ENCODE measurements at places on chromosomes 5 and 9. TPM values are rescaled to one million over a fixed set of nuclear protein-coding genes. Genes with fewer than 3 reads are reported as not detected.
A peak's percentile ranks its signal among the peaks of the same experiment; 100 is the strongest.

DNA sequence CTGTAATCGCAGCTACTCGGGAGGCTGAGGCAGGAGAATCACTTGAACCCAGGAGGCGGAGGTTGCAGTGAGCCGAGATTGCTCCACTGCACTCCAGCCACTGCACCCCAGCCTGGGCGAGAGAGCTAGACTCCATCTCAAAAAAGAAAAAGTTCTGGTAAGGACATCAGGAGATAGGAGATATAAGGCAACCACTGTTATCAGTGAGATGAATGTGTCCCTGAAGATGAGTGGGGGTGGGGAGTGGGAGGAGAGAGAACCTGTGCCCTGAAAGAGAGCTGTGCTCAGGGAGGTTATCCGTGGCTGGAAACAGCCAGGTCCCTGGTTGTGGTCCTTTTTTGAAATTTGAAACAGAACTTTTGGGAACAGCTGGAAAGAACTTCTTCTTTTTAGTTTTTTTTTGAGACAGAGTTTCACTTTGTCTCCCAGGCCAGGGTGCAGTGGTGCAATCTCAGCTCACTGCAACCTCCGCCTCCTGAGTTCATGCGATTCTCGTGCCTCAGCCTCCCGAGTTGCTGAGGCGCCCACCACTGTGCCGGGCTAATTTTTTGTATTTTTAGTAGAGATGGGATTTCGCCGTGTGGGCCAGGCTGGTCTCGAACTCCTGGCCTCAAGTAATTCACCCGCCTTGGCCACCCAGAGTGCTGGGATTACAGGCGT is 2.6 kb downstream of the PTPA start:
- no peaks in the 10 kb centered on the region for H3K4me1 ChIP-seq
- H3K4me3 ChIP-seq: no peak overlapping the region
- H3K27me3 ChIP-seq: no peaks in the 10 kb centered on the region
- H3K36me3 ChIP-seq: no peaks in the 10 kb centered on the region
- H3K27ac ChIP-seq: no peak overlapping the region

GRCh38 chr5:10577371-10578292 is 13.8 kb downstream of the ANKRD33B start:
- H3K27ac ChIP-seq: peak overlapping the region; percentile 97
- no peak overlapping the region for H3K4me3 ChIP-seq
- peaks cover 27% of the 10 kb centered on the region for H3K4me1 ChIP-seq
- peak; percentile 34 for DNase-seq
- H3K36me3 ChIP-seq: no peaks in the 10 kb centered on the region

TMEM174 gene
- polyA plus RNA-seq: not detected

DNA sequence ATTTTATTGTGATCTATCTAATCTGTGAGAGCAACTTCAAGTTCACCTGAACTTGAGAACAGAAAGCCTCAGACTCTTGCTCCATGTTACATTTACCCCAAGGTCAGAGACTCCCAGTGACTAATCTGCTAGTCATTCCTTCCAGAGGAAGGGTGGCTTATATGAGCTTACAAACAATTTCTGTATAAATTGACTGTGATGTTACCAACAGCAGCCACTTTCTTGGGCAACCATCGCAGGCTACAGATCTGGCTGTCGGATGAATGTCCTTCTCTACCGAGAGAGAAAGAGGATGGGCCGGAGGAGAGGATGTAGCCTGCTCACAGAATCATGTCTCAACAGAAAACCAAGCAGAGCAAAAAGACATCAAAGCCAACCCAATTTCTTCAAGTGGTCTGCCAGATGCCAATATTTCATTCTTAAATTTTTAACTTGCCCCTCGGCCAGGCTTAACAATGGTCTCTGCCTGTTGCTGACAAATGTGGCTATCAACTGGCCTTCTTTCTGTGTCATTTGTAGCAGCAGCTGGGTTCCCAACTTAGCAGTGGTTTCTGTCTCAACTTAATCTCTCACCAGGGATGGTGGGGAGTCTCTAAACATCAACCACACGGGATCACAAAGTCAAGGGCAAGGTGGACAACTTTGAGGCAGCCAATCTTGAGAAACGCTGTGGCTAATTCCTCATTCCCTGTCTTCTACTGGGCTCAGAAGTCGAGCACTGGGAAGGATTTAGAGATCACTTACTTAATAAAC is 81.3 kb downstream of the RAPGEF1 start:
- peaks cover 36% of the 10 kb centered on the region for H3K4me1 ChIP-seq
- no peak overlapping the region for H3K4me3 ChIP-seq
- no peaks in the 10 kb centered on the region for H3K27me3 ChIP-seq
- no peak for DNase-seq

BRD9 gene
- polyA plus RNA-seq: 24.5 TPM

DNA sequence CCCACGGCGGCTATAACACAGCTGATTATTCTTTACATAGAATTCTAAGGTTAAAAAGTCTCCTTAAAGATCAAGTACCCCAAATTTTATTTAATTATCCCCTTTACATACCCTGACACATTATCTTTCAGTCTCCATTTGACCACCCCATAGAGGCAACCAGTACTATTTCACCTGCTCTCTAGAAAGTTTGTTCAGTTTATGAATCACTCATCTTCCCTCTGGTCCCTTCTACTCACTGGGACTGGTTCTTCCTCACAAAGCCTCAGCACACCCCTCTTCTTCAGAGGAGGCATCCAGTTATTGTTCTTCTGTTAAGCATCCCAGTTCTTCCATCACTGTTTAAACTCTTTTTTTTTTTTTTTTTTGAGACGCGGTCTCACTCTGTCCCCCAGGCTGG is 42.8 kb downstream of the PPP1R2B start:
- H3K4me1 ChIP-seq: peaks cover 3% of the 10 kb centered on the region
- no peaks in the 10 kb centered on the region for H3K27me3 ChIP-seq
- H3K36me3 ChIP-seq: no peaks in the 10 kb centered on the region
- DNase-seq: no peak
- no peak overlapping the region for H3K4me3 ChIP-seq

- H3K4me1 ChIP-seq: peaks cover 10% of the 10 kb centered on the region
- H3K36me3 ChIP-seq: no peaks in the 10 kb centered on the region
- no peak overlapping the region for H3K27ac ChIP-seq
- DNase-seq: no peak
- H3K27me3 ChIP-seq: no peaks in the 10 kb centered on the region
These were observed 335.8 kb downstream of the GADD45G start for GRCh38 chr9:89940625-89941024.

DNA sequence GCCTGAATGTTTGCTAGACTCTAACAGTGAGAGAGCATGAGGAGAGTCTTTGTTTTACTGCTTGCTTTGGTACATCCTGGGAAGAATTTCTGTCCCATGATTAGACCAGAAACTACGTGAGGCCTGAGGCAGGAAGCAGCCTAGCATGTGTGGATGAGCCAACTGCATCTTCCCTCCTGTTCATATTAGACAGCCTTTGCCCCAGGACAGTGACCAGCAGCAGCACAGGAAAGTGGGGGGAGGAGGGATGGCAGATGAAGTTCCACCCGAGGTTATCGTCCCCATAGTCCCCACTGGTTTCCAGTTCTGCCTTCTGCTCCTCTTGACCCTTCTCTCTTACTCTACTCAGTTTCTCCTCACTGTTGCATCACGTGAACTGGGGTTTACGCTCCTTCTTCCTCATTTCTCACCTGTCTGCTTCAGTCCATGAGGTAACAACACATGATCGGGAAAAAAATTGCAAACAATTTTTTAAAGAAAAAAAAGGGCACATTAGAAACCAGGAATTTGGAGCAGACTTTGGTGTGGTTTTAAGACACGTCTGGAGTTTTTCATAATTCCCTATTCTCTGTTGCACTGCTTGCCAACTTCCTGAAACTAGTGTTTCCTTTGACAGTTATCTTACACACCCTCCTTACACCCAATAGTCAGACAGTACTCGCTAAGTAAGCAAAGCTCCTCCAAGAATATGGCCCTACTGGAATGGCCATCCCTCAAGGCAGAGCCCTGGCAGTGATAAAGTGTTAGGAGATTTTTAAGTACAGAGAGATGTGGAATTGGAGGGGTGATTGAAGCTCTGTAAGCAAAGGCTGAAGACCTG is 84.1 kb downstream of the SNX18 start:
- no peak overlapping the region for H3K4me3 ChIP-seq
- no peaks in the 10 kb centered on the region for H3K27me3 ChIP-seq
- H3K36me3 ChIP-seq: no peaks in the 10 kb centered on the region
- H3K4me1 ChIP-seq: no peaks in the 10 kb centered on the region

PCDHGB3 gene
- not detected for polyA plus RNA-seq

DNA sequence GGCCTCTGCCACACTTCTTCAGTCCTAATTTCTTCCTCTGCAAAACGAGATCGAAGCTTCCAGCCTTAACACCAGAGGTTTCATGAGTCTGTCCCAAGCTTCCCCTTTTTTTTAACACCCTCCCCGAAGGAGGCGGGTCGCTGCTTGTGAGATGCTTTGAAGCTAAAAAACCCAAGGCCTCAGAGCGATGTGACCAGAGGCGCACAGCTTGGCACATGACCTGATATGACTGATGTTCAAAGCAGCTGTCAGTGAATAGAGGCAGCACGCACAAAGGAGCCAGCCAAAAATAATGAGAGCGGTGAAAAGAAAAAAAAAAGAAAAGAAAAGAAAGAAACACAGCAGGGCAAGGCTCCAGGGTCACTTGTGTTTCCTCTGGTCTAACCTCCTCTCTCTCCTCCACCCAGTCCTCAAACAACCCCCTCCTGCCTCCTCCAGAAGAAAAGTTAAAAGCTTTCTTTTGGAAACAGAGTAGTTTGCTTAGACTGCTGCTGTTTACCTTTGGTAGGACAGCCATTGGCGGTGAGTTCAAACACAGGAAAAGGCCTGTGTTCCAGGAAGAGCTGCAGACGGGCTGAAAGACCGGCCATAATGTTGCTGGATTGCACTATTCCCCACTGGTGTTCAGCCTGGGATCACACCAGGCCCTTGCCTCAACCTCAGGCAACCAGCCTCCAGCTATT is 10.9 kb upstream of the ZNF366 start:
- no peak overlapping the region for H3K4me3 ChIP-seq
- no peaks in the 10 kb centered on the region for H3K4me1 ChIP-seq
- H3K27ac ChIP-seq: no peak overlapping the region
- no peaks in the 10 kb centered on the region for H3K27me3 ChIP-seq
- DNase-seq: no peak

GRCh38 chr9:70954126-70954525 is 167.3 kb downstream of the TRPM3 start:
- H3K27ac ChIP-seq: no peak overlapping the region
- no peaks in the 10 kb centered on the region for H3K36me3 ChIP-seq
- no peaks in the 10 kb centered on the region for H3K4me1 ChIP-seq

HAPLN1 gene
- polyA plus RNA-seq: 9.9 TPM

DNA sequence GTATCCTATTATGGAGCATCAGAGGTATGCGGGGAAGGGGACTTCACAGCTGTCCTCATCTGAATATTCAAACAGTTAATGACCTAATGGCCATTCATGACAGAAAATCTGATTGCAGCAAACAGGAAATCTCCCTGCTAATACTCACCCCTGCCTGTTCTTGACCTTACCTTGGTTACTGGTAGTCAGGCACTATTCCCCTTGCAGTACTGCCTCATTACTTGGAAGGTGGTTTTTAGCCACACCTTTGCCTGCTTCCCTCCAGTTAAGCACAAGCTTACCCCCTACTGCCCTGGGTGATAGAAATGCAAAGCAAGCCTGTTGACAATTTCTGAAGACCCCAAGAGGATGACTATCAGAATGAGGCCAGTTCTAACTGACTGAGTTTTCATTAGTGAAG is 332.4 kb downstream of the NTRK2 start:
- no peaks in the 10 kb centered on the region for H3K4me1 ChIP-seq
- no peak for DNase-seq
- H3K4me3 ChIP-seq: no peak overlapping the region
- no peak overlapping the region for H3K27ac ChIP-seq
- no peaks in the 10 kb centered on the region for H3K36me3 ChIP-seq
- no peaks in the 10 kb centered on the region for H3K27me3 ChIP-seq

DNA sequence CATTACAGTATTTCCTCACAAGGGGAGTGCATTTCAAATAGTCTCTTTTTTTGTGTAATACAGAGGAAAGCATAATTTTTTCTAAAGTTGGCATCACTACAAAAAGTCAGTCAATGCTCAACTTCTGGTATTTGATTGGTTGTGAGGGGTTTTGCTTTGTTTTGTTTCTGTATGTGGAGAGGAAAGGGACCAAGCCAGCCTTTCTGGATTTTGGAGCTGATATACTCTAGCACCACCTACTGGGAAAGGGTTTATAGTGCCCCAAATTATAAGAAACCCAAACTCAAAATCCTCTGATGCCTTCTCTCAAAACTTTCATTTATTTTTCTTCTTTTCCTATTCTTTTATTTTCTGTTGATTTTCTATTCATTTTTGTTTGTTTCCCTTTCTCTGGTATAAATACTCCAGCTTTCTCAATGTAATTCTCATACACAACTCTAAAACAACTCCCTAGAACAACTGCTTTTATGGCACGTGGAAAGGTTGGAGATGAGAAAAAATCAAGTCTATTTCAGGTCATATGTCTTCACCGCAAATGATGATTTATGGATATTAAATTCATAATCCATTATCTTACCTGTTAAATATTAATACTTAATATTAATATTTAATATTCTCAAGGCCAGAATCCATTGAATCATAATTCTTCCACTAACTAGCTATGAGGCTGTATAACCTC is 69.5 kb upstream of the ANXA1 start:
- no peaks in the 10 kb centered on the region for H3K36me3 ChIP-seq
- H3K4me3 ChIP-seq: no peak overlapping the region
- no peaks in the 10 kb centered on the region for H3K27me3 ChIP-seq
- peak; percentile 63 for DNase-seq

GRCh38 chr5:73263001-73263710 is 90.2 kb downstream of the TMEM174 start:
- H3K27me3 ChIP-seq: no peaks in the 10 kb centered on the region
- H3K4me1 ChIP-seq: no peaks in the 10 kb centered on the region
- H3K4me3 ChIP-seq: no peak overlapping the region
- no peak overlapping the region for H3K27ac ChIP-seq

GRCh38 chr9:18994263-18994916 is 38.6 kb downstream of the SAXO1 start:
- no peaks in the 10 kb centered on the region for H3K4me1 ChIP-seq
- no peaks in the 10 kb centered on the region for H3K27me3 ChIP-seq
- no peak overlapping the region for H3K27ac ChIP-seq
- H3K4me3 ChIP-seq: no peak overlapping the region
- no peaks in the 10 kb centered on the region for H3K36me3 ChIP-seq
- DNase-seq: no peak

GRCh38 chr9:134546246-134546731 is 95.3 kb upstream of the COL5A1 start:
- H3K27me3 ChIP-seq: no peaks in the 10 kb centered on the region
- no peaks in the 10 kb centered on the region for H3K4me1 ChIP-seq
- peak; percentile 71 for DNase-seq
- no peaks in the 10 kb centered on the region for H3K36me3 ChIP-seq

DNA sequence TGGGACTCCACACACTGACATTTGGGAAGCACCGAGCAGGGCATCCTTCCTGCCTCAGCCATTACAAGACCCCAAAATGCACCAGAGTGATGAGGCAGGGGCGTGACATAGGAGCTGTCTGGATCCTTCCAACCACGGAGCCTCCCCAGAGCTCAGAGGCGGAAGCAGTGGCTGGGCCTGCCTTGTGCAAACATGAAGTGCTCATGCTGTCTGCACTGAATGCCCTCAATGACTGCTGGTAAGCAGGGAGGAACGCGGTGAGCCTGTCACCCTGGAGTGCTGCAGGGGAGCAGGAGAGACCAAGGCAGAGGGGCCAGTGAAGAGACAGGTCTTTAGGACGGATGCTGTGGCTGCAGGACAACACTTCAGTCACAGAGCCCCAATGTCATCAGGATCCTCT is 60.2 kb upstream of the HRH2 start:
- H3K36me3 ChIP-seq: no peaks in the 10 kb centered on the region
- H3K27ac ChIP-seq: peak overlapping the region; percentile 95
- H3K4me3 ChIP-seq: no peak overlapping the region
- H3K27me3 ChIP-seq: no peaks in the 10 kb centered on the region
